ENCODE measurements at places on chromosomes 12 and 14.

DNA sequence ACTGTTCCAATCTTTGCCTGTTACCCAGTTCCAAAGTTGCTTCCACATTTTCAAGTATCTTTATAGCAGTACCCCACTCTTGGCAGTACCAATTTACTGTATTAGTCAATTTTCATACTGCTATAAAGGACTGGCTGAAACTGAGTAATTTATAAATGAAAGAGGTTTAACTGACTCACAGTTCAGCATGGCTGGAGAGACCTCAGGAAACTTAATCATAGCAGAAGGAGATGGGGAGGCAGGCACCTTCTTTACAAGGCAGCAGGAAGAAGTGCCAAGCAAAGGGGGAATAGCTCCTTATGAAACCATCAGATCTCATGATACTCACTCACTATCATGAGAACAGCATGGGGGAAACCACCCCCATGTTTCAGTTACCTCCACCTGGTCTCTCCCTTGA is 215.0 kb downstream of the SNAPC1 start:
- DNase-seq = no peak

- no peak for DNase-seq
Measured at GRCh38 chr12:68950511-68950910, 17.5 kb upstream of the CPM start.

DNA sequence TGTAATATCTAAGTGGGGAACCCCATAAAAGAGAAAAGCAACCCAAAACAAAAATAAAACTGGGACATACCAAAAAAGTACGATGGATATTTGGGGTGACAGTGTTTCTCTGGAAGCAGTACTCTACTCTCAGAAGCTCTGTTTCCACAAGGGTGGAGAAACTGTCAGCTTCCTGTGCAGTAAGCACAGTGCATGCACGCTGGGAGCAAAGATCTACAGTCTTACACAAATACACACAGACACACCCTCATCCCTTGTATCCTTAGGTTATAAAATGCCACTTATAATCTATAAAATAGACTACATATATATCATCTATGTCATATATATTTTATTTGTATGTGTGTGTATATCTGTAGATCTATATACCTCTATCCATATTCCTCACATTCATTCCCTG is 225.8 kb upstream of the SOX5 start:
- DNase-seq = no peak

DNA sequence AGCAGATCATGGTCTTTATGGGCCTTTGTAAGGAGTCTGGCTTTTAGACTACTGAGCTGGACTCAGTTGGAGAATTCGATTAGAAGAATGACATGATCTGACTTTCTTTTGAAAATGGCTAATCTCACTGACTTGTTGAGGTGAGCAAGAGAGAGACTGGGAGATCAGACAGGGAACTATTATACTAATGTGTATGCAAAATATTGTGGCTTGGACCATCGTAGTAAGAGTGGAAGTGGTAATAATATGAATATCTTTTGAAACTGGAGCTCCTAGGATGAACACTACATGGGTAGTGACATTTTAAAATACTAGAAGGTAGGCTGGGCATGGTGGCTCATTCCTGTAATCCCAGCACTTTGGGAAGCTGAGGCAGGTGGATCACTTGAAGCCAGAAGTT is 56.2 kb upstream of the CCT2 start:
- no peak for DNase-seq

DNA sequence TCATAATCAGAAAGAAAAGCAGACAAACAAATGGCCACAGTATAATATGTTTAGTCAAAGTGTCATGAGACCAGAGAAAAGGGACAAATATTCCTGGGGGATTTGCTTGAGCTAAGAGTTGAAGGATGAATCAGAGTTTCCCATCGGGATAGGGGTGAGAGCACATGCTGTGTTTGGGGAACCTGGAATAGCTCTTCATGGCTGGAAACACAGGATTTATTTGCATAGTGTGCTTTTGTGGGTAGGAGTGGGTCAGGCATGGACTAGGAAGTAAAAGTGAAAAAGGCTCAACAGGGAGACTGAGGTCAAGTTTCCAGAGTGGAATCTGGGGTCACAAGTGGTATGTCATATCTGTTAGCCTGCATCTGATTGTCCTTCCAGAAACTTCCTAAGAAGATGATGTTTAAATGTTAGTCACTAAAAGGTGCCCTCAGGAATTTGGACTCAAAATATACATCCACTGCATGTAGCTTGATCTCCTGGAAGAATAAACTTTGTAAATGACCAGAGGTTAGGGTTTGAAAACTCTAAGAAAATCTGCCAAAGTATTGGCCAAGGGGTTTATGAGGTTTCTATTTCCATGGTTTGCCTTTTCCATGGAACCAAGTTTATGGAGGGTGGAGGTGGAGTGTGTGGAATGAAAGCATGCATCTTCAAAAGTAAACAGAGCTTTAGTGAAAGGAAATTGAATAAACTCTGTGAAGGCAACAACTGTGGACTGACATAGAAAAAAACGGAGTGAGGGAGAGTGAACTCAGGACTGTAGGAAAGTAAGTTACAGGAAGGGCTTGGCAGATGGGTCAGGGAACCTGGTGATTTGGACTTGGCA is 344.6 kb downstream of the C12orf75 start:
- DNase-seq = no peak

DNA sequence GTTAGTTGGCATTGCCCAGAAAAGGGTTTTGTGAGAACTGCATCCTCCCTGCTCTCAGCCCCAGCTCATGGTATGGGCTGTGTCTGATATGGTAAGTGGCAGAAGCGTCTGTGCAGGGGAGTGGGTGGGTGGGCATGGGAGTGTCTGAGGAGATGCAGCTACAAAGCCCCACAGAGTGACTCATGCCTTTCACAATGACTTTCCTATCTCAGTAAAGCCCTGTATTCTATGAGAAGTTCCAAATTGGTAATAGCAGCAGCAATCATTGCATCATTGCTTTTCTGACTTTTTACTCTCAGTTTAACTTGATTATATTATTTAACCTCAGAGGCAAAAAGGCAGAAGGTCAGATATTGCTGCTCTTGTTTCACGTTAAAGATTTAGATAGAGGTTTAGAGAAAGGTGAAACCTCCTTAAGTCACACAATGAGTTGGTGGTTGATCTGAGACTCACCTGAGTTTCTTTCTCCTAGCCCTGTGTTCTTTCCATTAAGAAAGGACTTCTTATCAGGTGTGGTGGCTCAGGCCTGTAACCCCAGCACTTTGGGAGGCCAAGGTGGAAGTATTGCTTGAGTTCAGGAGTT is 171.7 kb downstream of the SLC5A8 start:
- no peak for DNase-seq

DNA sequence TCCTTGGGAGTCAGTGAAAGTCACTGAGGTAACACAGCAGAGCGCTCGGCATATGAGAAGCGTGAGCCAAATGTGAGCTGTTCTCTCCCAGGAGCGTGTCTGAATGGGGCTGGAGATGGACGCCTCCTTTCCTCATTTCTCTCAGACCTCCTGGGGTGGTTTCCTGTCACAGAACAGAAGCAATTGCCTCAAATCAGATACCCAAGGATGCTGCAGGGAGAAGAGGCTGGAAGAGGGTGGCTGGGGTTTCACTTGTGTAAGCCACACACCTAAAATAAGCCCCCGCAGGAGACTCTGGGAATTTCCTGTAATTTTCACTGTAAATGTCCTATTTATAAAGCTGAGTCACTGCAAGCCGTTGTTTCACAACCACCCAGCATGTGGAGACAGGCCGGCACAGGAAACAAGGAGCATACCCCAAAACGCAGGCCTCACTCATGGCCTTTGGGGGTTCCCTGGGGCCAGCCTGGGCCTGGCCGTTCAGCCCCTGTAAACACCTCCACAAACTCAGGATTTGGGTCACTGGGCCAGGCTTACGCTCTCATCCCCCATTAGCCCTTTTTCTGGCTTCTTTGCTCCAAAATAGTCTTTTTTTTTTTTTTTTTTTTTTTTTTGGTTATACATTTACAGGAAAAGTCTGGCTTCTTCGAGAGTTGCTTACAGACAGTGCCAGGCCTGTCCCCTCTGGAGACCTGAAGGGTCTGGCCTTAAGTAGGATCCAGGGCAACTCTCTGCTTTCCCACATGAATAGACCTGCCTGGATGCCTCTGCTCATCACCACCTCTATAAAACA is 55.3 kb downstream of the VCPKMT start:
- DNase-seq = peak; percentile 91

DNA sequence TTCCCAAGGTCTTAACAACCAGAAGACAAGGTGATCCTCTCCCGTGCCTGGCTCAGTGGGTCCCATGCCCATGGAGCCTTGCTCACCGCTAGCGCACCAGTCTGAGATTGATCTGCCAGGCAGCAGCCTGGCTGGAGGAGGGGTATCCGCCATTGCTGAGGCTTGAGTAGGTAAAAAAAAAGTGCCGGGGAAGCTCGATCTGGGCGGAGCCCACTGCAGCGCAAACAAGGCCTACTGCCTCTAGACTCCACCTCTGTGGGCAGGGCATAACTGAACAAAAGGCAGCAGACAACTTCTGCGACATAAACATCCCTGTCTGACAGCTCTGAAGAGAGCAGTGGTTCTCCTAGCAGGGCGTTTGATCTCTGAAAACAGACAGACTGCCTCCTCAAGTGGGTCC is 104.0 kb downstream of the C14orf39 start:
- DNase-seq = no peak

- DNase-seq = no peak
Measured at GRCh38 chr14:90943367-90943766, 117.1 kb downstream of the RPS6KA5 start.

DNA sequence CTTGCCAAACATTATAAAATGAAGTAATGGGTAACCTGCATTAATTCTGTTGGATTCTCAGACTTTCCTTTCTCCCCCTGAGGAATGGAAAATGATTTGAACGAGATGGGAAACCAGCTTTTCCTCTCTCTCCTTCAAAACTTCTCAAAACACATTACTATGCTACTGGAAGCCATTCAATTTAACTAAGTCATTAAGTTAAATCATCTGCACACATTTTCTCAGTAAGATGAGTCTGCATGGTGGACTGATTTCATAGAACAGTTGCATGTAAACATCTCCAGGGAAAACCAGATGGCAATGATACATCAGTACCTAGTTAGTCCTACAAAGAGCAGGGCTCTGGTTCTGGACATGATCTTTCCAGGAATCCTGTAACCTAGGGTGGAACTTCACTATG is 59.9 kb downstream of the BMP4 start:
- DNase-seq = no peak

- no peak for DNase-seq
Measured at GRCh38 chr12:52839436-52840105, 5.5 kb upstream of the KRT79 start.

DNA sequence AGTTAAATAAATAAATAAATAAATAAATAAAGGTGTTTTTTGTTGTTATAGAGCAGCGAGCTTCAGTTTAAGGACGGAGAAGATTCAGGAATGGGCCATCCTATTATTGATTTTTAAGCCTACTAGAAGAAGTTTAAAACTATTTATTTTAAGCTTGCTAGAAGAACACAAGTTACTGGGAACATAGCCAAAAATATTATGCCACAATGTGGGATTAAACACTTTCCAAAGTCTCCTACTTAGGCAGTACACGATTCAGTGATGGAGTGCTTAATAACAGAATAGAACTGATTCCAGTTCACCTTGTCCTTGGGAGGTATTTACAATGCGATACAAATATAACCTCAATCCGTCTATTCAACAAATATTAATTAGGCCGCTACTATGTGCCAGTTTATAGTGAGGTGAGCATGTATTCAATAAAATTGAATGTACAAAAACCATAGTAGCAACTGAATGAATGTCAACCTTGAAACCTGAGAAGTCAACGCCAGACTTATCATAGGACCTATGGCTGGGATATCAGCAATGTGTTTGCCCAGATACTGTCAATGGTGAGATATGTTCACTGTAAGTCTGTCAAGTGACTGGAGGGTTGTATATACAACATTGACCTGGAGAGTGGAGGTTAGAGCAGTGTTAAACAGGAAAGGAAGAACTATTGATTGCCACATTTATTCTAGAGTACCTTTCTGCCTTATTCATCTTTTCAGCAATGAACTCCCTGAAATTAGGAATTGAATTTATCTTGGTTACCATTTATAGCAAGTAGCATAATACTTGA is 486.4 kb downstream of the TMTC2 start:
- no peak for DNase-seq

DNA sequence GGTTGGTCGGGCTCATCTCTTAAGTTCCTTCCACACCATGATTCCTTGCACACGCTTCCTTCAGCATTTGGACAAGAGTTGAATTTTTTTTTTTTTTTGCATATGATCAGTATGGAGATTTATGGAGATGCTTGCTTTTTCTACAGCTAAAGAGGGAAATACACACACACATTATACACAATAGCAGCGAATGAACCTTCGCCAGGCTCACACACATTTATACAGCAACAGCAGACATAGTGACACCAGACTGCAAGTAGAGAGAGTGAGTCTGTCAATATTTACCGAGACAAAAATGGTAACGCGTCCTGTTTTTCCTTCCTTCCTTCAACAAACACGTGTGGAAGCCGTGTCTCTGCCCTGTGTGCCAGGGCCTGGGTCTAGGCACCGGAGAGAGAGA is 897.9 kb downstream of the BCL11B start:
- DNase-seq = no peak

DNA sequence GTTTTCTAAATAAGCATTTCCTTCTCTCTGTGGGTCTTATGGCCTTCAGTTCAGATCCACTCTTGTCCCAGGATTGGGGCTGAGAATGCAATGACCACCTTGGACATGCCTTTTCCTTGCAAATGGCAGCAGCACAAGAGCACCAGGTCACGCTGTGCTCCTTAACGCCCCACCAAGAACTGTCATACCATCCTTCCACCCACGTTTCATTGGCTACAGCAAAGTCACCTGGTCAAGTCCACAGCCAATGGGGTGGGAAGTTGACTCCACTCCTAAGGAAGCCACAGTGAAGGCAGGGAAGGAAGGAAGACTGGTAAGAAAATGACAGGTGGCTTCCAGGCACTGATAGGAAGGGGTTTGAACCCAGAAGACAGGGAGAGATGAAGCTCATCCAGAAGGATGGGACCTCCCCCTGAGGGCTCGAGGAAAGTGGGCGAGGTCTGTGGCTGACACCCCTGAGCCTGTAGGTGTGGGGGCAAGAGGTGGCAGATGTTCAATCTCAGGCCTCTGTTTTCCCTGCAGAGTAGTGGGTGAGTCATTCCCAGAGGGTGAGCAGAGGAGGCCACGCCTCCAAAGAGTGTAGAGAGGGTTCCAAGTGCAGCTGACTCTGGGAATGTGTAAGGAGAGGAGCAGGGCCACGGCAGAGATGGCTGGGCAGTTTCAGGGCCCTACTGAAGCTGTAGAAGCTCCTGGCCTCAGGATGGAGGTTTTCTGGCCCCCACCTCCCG is 113.5 kb upstream of the VRK1 start:
- DNase-seq = no peak

DNA sequence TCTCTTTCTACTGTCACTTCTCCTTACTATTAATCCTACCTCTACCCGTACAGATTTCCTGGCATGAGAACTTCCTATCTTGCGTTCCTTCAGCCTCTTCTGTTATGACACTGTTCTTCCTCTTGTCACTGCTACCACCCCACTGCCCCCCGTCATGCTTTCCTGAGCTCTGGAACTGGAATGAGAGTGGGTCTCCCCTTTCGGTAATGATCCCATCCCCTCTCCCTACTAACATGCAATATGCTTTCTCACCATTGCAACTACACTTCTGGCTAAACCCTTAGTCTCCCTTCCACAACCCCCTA is 4.9 kb upstream of the AP1G2 start:
- DNase-seq = no peak

GRCh38 chr12:59980476-59980875 is 384.6 kb downstream of the SLC16A7 start:
- no peak for DNase-seq

- no peak for DNase-seq
Measured at GRCh38 chr14:99382071-99382470, 98.6 kb downstream of the SETD3 start.

- no peak for DNase-seq
Measured at GRCh38 chr14:101242442-101243385, 318.6 kb upstream of the DIO3 start.

- no peak for DNase-seq
Measured at GRCh38 chr12:4441355-4442335, 4.0 kb downstream of the FGF6 start.
